Activated T-helper 17 cell treated with anti-CD3 and anti-CD28 coated beads, Interleukin-2, amount 50 U/mL, for 72 hours (primary cell): ENCODE measurements at places on chromosomes 13 and 19. TPM values are rescaled to one million over a fixed set of nuclear protein-coding genes. Genes with fewer than 3 reads are reported as not detected.

DNA sequence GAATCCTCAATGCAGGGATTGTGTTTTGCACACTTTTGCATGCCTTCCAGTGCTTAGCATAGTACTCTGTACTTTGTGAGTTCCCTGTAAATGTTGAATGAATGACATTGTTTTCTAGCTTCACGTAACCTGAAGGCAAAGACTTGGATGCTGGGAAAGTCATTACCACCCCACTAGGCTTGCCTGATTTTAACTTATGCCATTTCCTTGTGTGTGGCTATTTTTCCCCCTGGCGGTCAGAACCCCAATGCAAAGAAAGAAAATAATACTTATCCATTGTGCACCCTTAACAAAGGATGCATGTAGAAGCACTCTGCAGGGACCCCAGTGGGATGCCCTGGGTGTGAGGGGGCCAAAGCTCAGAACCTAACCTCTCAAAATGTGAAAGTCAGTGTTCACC is 1.2 kb upstream of the ENOX1 start:
- ATAC-seq: no peak

DNA sequence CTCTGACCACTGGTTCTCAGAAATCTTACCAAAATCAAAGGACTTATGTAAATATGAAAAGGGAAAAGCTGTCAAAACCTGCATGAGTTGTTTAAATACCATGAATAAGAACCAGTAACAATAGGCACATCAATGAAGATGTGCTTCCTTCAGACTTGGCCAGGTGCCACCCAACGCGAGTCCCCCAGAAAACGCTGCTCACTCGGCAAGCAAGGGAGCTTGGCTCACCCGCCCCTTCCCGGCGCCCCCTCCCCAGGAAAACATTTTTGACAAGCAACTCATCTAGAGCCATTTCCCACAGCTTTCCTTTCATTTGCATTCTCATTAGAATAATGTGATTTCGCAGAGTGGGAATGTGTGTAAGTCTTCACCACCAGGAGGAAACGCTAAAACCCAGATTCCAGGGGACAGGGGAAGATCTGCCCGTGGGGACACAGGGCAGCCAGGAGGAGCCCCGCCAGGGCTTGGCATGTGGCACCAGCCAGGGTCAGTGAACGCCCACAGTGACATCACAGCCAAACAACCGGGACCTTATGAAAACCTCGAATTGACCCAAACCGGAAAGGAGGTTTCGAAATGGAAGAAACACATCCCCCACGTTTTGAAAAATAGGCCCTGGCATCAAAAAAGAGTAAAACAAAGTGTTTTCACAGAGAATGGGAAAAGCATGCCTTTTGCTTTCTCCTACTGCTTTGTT is 366.2 kb upstream of the TSHZ3 start:
- ATAC-seq: no peak

DNA sequence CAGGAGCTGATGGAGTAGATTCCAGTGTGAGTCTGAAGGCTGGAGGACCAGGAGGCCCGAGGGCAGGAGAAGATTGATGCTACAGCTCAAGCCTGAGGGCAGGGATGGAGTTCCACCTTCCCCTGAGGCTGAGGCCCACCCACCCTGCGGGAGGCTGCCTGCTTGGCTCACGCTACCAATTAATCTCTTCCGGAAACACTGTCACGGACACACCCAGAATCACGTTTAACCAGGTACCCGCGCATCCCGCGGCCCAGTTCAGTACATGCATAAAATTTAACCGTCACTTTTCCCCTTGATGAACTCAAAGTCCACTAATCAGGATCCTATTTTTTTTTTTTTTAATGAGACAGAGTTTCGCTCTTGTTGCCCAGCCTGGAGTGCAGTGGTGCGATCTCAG is 5.2 kb upstream of the ZNF628 start:
- ATAC-seq: no peak

- no peak for ATAC-seq
Measured at GRCh38 chr19:32401992-32402391, 3.6 kb upstream of the DPY19L3 start.

DNA sequence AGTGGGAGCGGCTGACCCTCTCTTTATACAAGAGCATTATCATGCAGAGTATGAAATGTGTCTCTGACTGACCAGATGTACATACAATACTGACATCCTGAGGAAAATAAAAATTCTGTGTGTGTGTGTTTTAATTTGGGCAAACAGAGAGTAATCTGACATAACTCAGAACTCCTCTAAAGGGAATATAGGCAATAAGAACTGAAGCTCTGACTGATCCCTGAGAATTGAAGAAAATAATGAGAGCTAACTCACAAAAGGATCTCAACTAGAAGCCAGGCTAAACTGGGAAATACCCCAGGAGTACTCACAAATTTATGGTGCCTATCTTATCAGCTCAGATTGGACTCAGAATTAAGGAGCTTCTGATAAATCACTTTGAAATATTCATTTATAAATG is 539.9 kb downstream of the OLFM4 start:
- no peak for ATAC-seq

- no peak for ATAC-seq
Measured at GRCh38 chr19:33737681-33738371, 58.8 kb upstream of the KCTD15 start.

DNA sequence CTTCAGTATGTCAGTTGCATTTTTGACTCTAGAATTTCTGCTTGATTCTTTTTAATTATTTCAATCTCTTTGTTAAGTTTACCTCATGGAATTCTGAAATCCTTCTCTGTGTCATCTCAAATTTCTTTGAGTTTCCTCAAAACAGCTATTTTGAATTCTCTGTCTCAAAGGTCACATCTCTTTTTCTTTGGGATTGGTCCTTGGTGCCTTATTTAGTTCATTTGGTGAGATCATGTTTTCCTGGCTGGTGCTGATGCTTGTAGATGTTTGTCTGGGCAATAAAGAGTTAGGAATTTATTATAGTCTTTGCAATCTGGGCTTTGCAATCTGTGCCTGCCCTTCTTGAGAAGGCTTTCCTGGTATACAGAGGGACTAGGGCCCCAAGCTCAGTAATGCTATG is 18.5 kb upstream of the KBTBD7 start:
- ATAC-seq: no peak

- ATAC-seq: no peak
Measured at GRCh38 chr13:112193463-112194166, 126.7 kb downstream of the SOX1 start.

- no peak for ATAC-seq
Measured at GRCh38 chr13:99064624-99065234, 86.9 kb upstream of the DOCK9 start.

DNA sequence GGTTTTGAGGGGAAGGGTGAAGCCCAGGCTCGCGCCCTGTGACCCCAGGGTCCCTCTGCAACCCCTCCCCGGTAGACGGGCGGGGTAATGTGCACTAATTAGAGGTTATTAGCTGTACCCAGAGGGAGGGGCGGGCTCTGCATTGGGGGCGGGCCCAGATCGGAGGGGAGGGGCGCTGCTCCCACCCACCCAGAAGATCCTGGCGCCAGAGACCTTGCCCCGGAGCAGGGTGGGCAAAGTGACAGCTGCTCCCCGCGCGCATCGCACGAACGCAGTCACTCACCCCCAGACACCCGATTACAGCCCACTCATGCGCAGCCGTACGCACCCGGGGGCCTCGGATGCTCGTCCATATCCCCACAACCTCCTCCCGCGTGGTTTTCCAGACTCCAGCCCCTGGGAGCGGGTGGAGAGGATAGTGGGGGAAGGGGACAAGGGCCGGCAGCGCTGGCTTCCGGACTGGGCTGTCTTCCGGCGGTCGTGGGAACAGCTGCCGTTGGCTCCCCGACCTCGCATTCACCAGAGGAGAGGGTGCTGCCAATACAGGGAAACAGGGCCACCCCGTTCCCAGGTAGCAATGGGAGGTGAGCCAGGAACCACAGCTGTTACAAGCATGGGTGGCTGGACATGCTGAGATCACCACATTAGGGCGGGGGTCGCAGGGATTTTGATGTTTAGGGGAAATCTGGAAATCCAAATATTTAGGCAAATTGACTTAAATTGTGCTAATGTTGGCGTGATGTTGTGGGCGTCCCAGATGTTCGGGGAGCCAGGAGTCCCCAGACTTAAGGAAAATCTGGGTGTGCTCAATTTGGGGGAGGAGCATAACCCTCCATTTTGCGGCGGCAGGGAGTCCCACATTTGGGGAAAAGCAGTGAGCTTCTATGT is 2.9 kb upstream of the HOOK2 start:
- peak; percentile 4 for ATAC-seq

GRCh38 chr13:109955598-109955997 is 169.2 kb upstream of the IRS2 start:
- no peak for ATAC-seq

- no peak for ATAC-seq
Measured at GRCh38 chr13:102460806-102461205, 59.0 kb upstream of the FGF14 start.

- no peak for ATAC-seq
Measured at GRCh38 chr13:52006523-52007245, 4.6 kb downstream of the ATP7B start.

DNA sequence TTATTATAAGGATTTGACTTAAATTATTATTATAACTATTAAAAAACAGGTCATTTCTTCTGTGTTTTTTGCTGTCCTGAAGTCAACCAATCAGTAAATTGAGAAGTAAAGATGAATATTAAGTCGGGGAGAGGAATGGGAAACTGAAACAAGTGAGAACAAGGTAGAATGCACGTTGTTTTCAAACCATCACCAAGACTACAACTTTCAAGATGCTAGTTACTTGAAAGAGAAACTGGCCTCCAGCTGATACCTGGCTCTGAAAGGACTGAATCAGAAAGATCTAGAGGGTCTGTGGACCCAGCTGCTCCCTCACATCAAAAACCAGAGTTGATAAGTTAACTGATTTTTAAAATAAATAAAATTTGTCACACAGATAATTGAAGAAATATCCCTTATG is 1301.5 kb upstream of the ATXN8OS start:
- no peak for ATAC-seq

DNA sequence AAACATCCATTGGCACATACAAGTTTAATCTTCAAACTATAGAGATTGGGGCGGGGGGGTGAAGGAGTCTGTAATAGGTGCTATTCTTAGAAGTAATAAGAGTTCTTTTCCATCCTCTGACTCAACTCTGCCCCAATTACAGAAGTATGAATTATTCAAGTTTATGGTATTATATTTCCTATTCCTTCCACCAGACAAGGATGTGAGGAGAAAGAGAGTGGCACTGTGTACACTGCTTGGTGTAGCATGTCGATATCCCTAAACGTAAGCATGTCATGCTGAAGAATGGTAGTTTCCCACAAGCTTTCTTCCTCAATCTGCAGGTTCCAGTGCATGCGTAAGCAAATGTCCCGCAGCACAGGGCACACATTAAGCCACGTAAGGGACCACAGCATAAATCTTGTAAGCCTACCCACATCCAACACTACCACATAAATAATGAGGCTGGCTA is 14.1 kb downstream of the BRD4 start:
- peak; percentile 60 for ATAC-seq

DNA sequence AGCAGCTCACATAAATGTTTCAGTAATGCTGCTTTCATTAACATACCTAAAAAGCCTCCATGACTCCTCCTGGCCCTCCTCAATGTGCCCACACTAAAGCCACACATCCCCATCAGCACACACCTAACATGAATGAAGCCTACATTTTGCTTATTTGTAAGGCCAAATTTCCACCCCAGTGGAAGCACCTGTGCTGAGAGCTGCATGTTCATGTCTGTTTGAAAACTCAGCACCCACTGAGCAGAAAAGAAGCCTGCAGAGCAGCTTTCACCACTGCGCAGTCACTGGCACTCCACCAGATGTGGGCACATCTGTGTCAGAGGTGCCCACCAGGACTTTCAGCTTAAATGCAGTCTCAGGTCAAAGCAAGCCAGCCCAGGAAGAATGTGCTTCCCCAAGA is 93.5 kb downstream of the FOXO1 start:
- no peak for ATAC-seq

DNA sequence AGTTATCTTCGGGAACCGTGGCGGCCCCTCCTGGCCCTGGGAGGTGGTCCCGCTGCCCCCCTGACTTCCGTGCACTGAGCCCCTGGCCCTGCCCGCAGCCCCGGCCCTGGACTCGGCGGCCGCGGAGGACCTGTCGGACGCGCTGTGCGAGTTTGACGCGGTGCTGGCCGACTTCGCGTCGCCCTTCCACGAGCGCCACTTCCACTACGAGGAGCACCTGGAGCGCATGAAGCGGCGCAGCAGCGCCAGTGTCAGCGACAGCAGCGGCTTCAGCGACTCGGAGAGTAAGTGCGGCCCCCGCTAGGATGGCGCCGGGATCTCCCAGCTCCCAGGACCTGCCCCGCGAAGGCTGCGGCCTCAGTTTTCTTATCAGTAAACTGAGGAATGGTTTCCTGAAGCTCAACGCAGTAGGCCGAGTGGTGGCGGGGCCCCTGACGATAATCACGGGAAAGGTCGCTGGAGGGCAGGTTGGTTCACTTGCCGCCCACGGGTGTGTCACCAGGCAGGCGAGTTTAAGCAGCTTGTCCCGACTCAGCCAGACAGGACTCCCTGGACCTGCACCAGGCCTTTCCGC is 924 bp downstream of the RGCC start:
- peak; percentile 20 for ATAC-seq

DNA sequence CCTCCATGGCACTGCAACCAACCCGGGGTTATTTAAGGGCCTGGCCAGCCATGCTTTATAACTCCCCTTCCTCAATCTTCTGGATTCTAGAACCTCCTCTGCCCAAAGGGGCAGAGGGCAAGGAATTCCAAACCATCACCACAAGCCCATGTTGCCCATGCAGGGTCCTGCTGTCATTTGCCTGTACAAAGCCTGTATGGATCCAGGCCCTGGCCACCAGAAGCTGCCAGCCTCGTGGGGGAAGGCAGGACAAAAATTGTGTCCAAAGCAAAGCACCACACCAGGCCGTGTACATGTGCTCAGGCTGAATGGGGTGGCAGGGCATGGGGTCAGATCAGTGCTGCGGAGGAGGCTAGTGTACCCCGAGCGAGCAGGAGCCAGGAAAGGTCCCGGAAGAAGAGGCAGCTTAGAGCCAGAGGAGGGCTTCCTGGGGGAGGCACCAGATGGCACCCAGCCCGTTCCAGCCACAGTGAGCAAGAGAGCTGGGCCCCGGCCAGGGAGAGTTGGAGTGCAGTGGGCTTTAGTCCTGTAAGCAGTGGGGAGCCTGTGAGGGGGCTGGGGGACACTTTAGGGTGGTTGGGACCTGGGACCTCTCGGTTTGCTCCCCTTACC is 35.8 kb downstream of the CAPN12 start:
- ATAC-seq: no peak

- ATAC-seq: peak; percentile 43
Measured at GRCh38 chr19:5293612-5294378, 46.8 kb downstream of the PTPRS start.

DNA sequence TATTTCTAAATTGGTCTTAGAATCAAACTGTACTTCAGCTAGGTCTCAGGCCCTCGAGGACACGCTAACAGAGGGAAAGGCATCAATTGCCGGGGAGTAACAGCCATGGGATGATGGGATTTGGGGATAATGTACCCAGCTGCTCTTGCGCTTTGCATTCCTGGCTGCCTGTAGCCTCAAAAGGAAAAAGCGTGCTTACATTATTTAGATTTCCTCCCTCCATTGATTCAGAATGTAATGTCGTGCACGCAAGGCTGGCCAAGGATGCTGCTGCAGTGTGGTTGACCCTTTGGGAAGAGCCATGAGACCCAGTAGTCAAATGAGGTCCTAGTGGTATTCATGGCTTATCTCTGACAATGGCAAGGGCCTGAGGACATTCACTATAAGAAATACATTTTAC is 95.1 kb downstream of the SLC7A1 start:
- no peak for ATAC-seq

Gene USF2
- 121 TPM for total RNA-seq

Gene IGFLR1
- 153 TPM for total RNA-seq

Gene GARIN5A
- 1.2 TPM for total RNA-seq

Gene DHDH
- total RNA-seq: 3.8 TPM

Gene FCGBP
- total RNA-seq: 2.1 TPM

Gene MATK
- 17.1 TPM for total RNA-seq

Gene ZNF442
- total RNA-seq: 0.61 TPM

Gene OLFM2
- 1.6 TPM for total RNA-seq

Gene MEIOSIN
- total RNA-seq: 0.37 TPM

Gene NDUFB7
- 79.7 TPM for total RNA-seq
